ENCODE measurements at places on chromosomes 2 and 18.

- no peak for DNase-seq
These were observed 130.7 kb downstream of the WDSUB1 start for GRCh38 chr2:159155791-159156190.

GRCh38 chr2:113273027-113273551 lies 5.6 kb downstream of the PAX8 start:
- no peak for DNase-seq

DNA sequence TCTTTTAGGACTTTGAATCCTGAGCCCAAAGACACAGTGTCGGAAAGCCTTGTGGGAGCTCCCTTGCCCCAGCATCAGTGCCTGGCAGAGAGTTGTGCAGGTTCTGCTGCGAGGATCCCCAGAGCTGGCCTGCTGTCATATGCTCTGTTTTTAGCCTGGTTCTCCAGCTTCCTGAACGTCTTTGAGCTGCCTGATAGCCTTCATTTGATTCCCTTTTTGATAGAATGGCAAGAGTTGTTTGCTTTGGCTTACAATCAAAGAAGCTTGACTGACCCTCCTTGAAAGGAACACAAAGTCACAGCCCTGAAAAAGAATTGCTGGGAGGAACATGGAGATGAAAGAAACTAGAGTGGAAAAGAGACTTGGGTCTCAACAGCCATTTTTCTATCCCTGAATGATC lies 95.4 kb downstream of the C1QL2 start:
- no peak for DNase-seq

- DNase-seq = no peak
These were observed 18.7 kb upstream of the DHRS9 start for GRCh38 chr2:169050476-169051240.
